Dermis blood vessel endothelial cell (primary cell): ENCODE measurements at places on chromosomes 12 and 14.

GRCh38 chr12:110373025-110373424 is 30.5 kb downstream of the ANAPC7 start:
- DNase-seq, result no peak

DNA sequence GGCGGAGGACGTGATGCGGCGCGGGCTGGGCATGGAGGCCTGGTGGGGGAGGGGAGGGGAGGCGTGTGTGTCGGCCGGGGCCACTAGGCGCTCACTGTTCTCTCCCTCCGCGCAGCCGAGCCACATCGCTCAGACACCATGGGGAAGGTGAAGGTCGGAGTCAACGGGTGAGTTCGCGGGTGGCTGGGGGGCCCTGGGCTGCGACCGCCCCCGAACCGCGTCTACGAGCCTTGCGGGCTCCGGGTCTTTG is 303 bp downstream of the GAPDH start:
- peak; percentile 83 for DNase-seq

DNA sequence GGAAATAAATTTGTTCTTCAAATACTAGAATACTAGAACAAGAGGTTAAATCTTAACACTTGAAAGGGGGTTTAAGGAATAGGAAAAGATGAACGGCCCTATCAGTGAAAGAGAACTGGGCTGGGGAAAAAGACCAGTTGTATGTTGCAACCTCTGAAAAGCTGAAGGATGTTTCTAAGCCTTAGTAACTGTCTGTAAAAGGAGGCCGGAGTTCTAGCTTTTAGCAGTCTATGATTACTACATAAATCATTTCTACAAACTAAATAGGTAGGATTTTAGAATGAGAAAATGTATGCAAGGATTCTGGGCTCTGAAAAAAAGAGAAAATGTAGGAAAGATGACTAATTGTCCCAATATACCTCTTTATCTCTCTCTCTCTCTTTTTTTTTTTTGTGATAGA is 4.9 kb downstream of the CERS5 start:
- DNase-seq, result no peak

DNA sequence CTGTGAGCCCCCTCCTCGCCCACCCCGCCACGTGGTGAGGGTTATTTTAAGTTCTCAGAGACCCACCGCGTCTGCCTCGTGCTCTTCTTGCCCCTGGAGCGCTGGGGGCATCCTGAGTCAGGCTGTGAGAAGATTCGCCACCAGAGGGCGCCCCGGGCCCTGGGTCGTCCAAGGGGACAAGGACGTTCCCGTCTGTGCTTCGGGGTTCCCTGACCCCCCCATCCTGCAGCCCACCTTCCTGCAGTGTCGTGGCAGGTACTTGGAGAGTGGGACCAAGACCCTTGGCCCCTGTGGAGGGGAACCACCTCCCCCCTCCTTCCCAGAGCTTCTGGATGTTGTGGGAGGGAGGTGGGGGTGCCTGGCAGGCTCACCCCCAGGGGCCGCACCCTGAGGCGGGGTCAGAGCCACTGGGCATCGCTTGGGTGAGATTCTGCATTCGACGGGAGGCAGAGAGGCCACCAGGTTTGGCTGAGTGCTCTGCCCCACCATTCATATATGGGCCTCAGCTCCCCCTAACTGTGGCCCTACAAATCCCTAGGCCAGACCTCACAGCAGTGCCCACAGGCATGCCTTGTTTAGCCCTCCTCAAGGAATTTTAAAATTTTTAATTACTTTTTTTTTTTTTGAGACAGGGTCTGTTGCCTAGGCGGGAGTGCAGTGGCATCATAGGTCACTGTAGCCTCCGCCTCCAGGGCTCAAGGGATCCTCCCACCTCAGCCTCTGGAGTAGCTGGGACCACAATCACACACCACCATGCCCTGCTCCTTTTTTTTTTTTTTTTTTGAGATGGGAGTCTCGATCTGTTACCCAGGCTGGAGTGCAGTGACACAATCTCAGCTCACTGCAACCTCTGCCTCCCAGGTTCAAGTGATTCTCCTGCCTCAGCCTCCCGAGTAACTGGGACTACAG is 17.0 kb downstream of the RHOF start:
- peak; percentile 82 for DNase-seq

GRCh38 chr12:122128481-122128880 is 45.5 kb downstream of the IL31 start:
- no peak for DNase-seq

GRCh38 chr14:97894552-97894951 is 1097.4 kb downstream of the VRK1 start:
- no peak for DNase-seq

- DNase-seq, result no peak
These were observed 23.3 kb downstream of the SNRPF start for GRCh38 chr12:95882080-95882479.

DNA sequence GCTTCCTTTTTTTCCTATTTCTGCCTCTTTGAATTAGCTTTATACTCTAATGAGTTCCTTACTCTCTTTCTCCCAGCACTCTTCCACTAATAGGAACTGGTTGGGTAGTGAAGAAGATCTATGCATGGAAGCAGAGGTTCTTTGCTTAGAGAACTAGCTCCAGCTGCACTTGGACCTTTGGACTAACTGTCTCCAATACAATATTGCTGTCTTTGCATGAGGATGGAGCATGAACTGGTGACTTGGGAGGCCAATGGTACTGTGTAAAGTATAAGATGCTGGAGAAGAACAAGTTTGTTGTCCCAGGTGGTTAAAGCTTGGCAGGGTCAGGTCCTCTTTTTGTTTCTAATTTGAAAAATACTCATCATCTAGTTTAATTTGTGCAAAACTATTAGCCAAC is 2.4 kb upstream of the GLS2 start:
- DNase-seq, result no peak

DNA sequence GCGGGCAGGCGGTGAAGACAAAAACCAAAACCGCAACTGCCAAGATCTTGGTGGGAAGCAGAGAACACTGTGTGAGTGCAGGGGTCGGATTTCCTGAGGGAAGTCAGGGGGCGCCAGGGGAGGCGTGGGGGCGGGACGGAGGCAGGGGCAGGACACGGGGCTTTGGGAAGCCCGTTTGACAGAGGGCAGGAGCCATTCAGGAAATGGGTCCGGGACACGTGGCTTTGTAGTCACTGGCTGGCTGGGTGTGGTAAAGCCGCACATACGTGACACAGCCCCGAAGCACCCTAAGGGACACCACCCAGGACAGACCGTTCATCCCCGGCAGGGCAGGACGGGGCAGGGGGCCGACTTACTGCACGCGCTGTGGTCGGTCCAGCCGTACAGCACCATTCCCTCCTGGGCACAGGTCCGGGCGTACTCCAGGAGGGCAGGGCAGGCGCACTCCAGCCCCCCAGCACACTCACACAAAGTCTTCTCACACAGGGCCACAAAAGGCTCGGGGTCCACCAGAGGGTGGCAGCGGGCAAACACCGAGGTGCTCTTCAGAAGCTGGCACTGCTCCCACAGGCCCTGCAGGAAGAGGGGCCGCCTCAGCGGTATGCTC is 49.4 kb downstream of the VWF start:
- peak; percentile 54 for DNase-seq

- DNase-seq, result no peak
These were observed 51.2 kb downstream of the SLC2A13 start for GRCh38 chr12:40054555-40055227.

DNA sequence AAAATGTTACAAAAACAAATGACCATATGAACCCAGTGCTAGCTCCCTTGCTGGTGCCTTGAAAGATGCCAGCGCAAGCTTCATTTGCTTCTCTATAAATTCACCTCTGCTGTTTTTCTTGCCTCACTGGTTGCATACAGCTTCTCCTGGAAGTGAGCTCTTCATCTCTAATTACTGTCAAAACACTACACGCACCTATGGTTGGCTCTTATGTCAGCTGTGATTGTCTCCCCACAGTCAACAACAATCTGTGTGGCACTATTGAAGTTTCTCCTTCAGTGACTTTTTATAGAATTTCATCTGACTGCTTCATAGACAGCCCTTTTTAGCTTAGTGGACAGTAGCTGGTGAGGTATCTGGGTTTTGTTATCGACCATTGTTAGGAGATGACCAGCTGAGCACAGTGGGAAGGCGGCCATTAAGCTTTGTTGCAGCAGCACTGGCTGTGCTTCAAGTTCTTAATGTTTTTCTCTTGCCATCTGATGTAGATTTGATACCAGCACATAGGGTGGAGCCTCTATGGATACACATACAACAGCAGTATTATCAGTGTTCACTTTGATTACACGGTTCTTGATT is 131.8 kb downstream of the KITLG start:
- no peak for DNase-seq

- no peak for DNase-seq
These were observed 1367.3 kb upstream of the FLRT2 start for GRCh38 chr14:84162633-84163032.

GRCh38 chr14:71711125-71711524 is 221.1 kb upstream of the RGS6 start:
- DNase-seq, result no peak

DNA sequence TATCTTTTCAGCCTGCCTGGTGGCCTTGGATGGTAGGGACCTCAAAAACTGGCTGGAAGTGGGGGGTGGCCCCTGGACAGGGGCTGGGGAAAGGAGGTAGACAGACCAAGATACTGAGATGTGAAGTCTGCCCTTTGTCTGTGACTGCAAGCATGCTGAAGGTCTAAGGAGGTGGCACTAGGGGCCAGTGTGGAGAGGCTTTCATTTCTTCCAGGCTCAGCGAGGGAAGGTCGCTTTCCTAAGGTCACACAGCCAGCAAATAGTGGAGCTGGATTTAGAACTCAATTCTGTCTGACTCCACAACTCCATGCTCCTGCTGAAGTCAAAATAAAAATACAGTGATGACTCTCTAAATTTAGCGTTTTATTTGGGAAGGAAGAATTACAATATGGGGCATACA is 11.3 kb upstream of the PLBD2 start:
- DNase-seq, result no peak

DNA sequence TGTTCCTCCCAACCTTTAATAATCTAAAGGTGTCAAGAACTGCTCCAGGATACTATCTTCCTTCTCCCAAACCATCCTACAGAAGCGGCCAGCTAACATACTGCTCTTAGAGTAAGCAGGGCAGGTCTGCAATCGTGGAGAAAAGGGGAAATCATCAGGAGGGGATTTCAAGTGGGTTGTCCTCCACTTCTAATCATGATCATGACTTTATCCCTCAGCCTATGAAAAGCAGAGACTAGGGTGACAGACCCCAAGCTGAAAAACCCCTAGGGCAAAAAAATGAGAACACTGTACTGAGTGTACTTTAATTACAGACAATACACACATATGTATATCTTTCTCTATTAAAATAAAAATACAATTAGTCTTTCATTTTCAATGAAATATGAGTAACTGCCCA is 13.9 kb downstream of the DUSP16 start:
- no peak for DNase-seq

DNA sequence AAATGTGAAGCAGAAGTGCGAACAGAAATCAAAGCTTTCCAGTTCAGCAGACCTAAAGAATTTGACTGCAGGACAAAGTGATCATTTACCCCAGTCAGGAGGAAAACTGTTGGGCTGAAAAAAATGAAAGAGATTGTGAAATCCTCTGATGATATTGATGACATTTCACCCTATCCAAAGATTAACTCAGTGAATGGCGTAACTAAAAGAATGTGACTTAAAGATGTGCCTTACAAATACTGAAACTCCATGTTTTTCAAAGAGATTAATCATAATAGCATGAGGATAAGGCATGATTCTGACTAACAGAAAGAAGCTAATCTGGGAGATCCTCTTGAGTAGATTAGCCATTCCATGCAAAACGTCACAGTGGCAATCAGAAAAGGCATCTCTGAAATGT is 225.6 kb downstream of the DUSP6 start:
- DNase-seq, result no peak

DNA sequence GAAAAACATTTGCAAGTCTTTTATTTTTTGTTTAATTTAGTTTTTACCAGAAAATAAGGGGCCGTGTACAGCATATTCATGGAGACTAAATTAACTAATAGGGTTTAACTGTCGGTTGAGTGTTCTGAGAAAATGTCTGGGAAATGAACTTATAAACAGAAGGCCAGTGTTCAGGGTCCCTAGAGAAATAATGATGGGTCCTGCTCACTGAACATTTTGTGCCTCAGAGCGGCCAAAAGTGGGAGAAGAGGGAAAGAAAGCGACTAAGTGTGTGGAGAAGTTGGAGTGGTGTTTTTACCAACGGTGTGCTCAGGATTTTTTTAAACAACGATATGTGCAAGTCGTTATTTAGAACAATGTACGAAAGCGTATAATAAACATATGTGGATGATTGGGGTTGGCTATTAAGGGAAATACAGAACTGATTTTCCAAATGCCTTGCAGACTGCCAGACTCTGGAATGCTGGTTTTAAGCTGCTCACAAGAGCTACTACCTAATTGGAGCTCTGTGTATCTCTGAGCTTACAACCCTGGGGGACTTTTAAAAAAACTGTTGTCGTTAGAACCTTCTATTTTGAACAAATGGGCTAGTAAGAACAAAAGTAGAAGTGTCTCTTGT is 166.7 kb downstream of the SLC38A4 start:
- DNase-seq, result peak; percentile 49

- no peak for DNase-seq
These were observed 903 bp downstream of the BRF1 start for GRCh38 chr14:105299654-105300541.

DNA sequence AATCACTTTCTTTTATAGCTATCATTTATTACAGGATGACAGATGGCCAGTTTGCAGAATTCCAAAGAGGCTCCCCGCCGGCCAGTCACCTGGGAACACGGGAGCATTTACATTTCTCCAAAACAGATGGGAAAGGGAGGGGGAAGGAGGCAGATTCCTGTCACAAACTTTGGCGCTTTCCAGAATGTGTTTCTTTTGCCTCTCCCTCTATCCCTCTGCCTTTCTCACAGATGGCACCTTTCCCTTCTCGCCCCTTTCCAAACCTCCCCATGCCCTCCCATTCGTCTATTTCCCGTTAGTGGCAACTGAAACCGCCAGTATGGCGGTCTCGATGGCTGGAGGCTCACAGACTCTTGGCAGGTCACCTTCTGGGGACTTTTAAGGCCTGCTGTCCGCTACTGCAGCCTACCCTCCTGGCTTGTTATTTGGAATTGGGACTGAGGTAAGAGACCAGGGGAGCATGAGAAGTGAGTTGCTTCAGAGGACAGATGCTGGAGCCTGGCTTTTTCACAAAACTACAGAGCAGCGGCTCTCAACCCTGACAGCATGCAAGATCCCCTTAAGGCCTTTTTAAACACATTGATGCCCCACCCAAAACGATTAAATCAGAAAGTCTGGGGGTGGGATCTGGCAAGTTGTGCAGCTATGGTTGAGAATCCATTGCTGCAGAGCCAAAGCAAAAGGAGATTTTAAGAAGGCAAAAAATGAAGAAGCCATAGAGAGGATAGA is 161.5 kb upstream of the VASH1 start:
- no peak for DNase-seq

DNA sequence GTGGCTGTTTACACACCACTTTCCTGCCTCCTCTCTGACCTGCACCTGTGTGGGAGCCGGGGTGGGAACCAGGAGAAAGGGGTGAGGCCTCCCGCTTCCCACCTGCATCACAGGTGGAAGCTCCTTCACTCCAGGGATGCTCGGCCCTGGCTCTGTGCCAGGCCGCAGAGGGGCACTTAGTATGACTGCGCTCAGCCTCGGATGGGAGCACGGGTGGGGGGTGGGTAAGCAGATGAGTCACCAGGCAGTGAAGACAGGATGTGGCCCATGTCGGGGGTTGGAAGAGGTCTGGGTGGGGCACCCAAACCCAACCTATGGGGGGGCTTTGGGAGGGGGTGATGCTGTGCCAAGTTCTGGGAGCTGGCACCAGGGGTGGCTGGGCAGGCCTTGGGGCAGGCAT is 7.4 kb upstream of the CYP46A1 start:
- no peak for DNase-seq
